ENCODE measurements at places on chromosomes 4 and X.

- no peak for DNase-seq
Measured at GRCh38 chr4:137300776-137301175, 231.5 kb downstream of the PCDH18 start.

- no peak for DNase-seq
Measured at GRCh38 chr4:158155656-158156356, 17.0 kb downstream of the GASK1B start.

GRCh38 chr4:52641854-52642563 is 17.1 kb downstream of the USP46 start:
- no peak for DNase-seq

GRCh38 chrX:148380650-148381561 is 119.5 kb upstream of the AFF2 start:
- DNase-seq, result peak; percentile 32

- no peak for DNase-seq
Measured at GRCh38 chr4:147430111-147430510, 50.8 kb upstream of the EDNRA start.

GRCh38 chr4:2365913-2366210 is 52.6 kb downstream of the ZFYVE28 start:
- DNase-seq, result no peak

DNA sequence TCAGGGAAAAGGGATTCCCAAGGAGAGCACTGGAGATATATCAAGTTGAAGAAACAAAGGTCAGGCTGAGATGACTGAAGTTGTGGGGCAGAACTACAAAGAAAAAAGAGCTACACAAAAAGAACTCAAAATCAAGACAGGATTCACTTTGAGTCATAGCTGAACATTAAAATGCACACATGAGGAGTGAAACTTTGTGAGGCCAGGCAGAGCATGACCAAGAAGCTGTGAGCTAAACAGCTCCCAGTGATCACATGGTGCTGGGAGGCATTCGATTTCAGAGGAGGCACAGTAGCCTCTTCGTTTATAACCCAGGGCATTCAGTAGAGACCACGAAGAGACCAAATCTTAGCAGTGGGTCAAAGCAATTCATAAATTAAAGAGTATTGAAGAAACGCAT is 145.3 kb downstream of the ATRX start:
- no peak for DNase-seq

- DNase-seq, result no peak
Measured at GRCh38 chrX:1295550-1295949, 26.9 kb downstream of the CSF2RA start.

DNA sequence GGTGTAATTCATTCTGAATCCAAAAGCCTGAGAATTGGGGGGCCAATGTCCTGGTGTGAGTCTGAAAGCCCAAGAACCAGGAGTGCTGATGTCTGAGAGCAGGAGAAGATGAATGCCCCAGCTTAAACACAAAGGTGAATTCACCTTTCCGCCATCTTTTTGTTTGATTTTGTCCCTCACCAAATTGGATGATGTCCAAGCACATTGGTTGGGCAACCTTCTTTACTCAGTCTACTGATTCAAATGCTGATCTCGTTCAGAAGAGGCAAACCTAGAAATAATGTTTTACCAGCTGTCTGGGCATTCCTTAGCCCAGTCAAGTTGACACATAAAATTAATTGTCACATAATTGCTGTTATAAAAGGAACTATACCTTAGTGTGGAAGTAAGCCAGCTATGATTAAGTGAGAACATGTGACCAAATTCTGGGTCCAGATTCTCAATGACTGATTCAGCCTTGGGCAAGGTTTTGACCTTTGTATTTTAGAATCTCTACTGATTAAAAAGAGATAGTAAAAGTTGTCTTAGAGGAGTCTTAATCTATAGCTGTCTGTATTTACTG is 34.5 kb upstream of the SLC4A4 start:
- no peak for DNase-seq

GRCh38 chrX:153692003-153692402 is 4.3 kb downstream of the SLC6A8 start:
- no peak for DNase-seq

DNA sequence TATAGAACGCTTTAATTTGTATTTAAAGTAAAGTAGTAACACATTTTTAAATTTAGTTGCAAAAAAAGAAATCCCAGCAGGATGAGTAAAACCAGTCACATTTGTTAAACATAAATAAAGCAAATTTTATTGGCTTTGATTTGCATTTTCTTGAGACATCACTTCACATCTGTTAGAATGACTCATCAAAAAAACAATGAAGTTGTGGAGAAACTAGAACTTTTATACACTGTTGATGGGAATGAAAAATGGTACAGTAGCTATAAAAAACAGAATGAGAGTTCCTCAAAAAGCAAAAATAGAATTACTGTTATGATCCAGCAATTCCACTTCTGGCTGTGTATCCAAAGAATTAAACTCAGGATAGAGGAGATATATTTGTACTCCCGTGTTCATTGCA is 454.0 kb upstream of the KLHL4 start:
- DNase-seq, result no peak

DNA sequence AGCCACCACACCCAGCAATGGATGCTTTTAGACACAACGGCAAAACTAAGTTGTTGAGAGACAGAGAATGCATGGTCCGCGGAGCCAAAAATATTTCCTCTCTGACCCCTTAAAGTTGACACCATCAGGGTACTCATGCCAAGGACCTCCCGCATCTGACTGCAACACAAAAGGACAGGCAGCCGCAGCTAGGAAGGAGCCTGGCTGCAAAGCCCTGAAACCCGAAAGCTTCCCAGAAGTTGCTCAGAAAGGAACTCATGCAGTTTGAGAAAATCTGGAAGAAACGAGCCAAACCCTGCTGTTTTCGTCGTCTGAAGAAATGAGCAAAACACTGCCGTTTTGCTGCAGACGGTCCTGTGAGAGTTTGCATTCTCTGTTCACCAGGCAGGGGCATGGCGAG is 16.5 kb downstream of the DHRSX start:
- DNase-seq, result no peak

DNA sequence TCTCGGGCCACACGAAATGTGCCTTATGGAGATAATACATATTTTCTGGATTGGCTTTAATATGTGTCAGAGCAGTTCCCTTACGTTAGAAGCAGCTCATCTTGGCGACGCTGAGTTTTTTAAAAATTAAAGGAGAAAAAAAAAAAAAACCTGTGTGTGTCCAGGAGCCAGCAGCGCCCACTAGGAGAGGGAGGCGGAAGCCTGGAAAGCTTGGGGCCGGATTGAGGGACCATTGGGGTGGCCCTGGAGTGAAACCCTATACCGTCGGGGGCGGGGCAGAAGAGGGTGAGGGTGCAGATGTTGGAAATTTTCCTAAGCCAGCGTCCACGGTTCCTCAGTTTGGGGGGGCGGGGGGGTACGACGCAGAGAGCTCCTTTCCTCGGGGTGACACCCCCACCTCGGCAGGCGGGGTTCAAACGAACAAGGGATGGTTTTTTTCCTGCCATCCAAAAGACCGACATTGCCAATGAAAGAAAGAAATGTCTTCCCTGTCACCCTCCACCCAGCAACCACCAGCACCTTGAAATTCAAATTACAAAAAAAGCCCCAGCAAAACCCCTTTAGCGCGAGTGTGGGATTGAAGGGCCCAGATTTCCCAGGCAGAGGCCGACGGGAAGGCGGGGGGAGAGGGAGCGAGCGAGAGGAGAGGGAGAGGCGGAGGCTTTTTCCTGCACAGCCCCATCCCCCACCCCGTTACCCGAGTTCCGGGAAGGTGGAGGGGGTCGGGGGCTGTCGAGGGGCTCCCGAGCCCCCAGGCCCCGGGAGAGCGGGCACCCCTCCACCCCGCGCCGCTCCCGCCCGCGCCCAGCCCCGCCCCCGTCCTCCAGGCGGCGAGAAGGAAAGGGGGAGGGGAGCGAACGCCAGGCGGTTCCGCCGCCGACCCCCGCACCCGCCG is 859 bp downstream of the SMARCA1 start:
- no peak for DNase-seq

DNA sequence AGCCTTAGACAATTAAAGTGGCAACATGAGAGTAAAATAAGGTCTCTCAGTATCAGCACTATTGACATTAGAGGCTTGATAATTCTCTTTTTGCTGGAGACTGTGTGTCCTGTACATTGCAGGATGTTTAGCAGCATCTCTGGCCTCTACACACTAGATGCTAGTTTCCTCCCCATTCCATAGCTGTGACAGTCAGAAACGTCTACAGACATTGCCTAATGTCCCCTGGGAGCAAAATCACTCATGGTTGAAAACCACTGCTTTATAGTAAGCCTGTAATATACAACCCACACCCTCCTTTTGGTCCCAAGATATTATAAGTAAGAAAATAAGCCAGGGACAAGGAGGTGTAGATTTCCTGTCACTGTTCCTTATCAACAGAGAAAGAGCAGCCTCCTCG is 166.0 kb downstream of the FRMPD4 start:
- DNase-seq, result no peak

DNA sequence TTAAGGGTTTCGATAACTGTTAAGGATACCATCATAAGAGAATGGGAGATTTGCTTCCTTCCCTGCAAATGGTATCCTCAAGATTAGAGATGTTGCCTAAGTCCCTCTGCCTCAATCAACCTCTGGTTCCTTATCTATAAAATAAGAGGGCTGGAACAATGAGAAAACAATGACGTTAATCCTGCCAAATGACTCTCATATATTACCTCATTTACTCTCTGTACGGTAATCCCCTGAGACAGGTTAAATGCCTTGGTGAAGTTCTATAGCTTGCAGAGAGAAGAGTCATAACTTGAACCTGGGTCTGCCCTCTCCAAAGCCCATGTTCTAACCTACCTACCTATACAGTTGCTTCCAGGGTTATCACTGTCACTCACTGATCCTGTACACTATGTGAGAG is 100.2 kb upstream of the OTUD4 start:
- no peak for DNase-seq

DNA sequence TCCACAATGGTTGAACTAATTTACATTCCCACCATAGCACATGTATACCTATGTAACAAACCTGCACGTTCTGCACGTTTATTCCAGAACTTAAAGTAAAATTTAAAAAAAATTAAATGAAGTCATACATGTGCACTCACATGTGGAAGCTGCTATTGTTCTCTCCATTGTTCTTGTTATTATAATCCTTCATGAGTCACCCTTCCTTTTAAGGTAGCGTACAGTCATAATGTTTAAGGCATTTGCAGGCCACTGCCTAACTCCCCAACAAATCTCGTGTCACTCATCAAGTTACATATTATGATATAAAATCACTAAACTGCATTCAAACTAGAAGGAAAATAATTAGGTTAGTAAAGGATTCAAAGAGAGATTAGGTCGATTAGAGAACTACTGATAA is 63.6 kb downstream of the SLC7A11 start:
- DNase-seq, result no peak
